ENCODE measurements at places on chromosomes 1 and 21.

DNA sequence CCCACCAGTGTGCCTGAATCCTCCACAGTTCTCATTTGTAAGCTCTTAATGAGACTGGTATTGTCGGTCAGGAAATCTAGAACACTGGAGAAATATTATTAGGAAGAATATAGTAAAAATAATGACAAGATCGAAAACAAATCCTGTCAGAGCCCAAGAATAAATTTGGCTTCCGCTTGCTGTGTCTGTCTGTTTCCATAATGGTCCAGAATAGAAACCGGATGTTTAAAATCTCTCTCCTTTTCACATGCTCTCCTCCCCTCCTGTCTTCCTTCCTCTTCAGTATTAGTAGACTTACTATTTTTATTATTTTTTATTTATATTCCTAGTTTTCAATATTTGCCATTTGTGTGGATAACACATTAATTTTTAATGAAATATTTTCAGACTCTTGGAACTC, 187.7 kb downstream of the SDCCAG8 start:
- DNase-seq, result no peak

- no peak for DNase-seq
Measured at GRCh38 chr1:34869760-34870159, 10.2 kb upstream of the SMIM12 start.

DNA sequence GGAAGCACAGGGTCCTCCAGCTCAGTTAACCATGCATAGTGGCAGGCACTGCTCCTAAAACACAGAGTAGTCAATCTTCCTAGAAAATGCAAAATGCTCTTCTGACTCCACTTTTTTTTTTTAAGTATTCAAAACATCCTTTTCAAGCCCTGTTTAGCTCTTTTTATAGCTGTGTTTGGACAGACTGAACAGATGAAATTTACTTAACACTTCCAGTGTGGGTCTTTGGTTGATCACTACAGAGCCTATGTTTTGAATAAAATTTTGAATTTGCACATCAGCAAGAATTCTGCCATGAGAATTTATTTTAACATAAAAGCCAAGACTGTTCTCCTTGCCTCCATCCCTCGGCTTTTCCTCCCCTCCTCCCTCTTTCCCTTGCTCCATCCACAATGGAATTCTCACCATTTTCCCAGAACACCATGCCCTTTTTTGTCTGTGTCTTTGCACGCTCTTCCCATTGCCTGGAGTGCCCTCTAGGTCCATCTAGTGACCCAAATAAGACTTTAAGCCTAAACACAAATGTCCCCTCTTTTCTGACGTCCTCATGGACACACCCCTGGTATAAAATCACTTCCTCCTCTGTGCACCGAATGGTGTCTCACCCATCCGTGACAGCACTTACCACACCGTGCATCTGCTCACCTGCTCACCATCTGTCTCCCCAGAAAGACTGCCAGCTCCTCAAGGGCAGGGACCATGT, 24.0 kb upstream of the CPT2 start:
- no peak for DNase-seq

DNA sequence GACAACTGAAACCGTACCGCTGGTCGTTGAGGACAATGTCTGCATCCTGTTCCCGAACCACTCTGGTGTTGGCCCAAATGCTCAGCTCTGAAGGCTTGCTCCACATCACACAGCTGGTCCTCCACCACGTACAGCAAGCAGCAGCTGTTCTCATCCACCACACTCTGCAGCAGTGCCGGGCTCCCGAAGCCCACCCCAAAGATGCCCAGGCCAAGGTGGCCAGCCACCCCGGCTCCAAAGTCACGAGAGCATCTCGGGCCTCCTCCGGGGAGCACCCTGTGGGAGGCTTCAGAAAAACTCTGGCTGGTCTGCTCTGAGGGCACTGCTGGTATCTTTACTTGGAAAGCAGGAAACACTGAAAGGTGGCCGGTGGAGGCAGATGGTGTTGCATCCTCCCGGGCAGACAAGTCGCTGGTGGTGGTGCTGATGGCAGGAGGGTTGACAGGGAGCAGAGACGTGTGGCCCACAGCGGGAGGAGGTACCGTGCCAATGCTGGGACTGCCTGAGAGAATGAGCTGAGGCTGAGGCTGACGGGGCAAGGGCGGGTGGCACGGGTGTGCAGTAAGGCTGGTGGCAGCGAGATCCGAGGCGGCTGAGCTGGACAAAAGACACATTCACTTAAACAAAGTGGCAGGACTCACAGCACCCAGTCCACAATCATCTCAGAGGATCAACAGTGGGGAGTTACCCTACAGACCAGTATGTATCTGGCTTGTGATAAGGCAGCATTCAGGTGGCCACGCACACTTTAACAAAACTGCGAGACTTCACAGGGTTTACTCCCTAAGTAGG, 6.5 kb upstream of the CCDC27 start:
- DNase-seq, result no peak

- DNase-seq, result no peak
Measured at GRCh38 chr21:39456665-39457064, 4.9 kb downstream of the SH3BGR start.

DNA sequence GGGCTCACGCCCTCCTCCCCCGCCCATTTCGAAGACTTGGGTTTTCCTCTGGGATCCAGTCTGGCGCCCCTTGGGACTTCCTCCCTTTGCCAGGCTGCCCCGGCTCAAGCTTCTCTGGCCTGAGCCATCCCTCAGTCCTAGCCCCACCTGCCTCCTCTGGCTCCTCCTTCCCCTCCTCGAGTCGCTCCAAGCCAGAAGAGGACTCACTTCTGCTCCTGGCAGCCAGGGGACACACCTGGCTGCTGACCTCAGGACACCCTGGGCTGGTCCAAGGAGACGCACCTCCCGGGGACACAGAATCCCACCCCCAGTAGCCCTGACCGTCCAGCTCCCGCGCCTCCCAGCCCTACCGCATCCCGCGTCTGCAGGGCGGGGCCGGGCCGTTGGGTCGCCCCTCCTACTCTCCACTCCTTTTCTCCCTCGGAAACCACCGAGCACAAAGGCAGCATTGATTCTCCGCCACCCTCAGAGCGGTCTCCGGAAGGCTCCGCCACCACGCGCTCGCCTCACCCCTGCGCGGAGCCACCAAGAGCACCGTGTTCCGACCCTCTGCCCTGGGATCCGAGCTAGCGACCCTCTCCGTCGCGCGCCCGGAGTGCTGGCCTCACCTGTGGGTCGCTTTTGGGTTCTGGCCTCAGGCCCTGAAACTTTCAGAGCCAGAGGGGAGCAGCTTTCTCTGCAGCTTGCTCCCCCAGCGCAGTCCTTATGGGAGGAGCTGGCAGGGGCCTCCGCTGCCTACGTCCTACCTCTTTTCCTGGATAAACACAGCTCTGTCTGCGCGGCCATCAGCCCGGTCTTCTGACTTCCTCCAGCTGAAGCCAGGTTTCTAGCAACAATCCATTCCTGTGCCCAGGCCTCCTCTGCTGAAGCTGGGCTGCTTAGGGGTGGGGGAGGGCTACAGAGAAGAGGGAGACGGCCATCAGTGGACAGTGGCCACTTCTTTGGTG, at the start of gene C2CD4D:
C2CD4D (minus strand) TSS at position 364 of the 947 bp plus-strand sequence. CDS start 831 bp downstream, outside the sequence.
- DNase-seq, result peak; percentile 80

- DNase-seq, result no peak
Measured at GRCh38 chr1:113940365-113941244, 11.5 kb downstream of the HIPK1 start.

GRCh38 chr1:212353181-212353580, 61.5 kb downstream of the PACC1 start:
- DNase-seq, result no peak

DNA sequence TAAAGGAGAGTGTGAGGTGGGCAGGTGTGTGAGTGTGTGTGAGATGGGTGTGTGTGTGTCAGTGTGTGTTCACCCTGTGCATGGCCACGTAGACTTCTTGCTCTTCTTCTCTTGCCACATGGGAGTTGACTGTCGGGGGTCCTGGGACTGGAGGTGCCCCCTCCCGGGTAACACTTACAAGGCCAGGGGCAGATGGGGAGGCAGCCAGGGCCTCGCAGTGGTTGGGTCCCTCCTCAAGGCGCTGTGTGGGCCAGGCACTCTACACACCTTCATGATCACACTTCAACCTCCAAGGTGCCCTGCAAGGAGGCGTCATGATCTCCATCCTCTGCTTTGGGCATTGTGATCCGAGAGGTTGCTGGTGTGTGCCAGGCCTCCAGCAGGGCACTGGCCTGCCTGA, 2.3 kb downstream of the PLA2G2F start:
- DNase-seq, result no peak

DNA sequence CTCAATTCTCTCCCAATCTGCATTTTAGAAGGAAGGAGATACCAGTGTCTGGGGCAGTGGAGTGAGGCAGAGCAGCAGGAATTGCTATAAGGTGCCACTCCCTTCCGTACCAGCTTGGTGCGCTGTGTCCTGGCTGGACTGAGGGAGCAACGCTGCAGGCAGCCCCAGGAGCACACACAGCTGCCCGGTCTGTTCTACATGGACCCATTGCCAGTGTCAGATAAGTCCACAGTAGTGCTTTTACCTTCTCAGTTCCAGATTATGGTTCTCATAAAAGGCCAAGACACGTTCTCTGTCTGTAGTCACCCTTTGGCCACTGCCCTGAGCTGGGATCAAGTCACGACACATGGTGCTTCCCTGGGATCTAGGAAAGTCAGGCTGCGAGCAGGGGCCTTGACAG, 44.1 kb upstream of the BARHL2 start:
- DNase-seq, result no peak

- DNase-seq, result no peak
Measured at GRCh38 chr1:26119892-26120608, 8.4 kb downstream of the PDIK1L start.

DNA sequence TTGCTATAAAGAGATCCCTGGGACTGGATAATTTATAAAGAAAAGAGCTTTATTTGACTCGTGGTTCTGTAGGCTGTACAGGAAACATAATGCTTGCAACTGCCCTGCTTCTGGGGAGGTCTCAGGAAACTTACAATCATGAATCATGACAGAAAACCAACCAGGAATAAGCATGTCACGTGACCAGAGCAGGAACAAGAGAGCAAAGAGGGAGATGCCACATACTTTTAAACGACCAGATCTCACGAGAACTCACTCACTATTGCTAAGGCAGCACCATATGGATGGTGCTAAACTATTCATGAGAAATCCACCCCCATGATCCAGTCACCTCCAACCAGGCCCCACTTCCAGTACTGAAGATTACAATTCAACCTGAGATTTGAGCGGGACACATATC, 49.8 kb upstream of the RCC1 start:
- DNase-seq, result no peak

DNA sequence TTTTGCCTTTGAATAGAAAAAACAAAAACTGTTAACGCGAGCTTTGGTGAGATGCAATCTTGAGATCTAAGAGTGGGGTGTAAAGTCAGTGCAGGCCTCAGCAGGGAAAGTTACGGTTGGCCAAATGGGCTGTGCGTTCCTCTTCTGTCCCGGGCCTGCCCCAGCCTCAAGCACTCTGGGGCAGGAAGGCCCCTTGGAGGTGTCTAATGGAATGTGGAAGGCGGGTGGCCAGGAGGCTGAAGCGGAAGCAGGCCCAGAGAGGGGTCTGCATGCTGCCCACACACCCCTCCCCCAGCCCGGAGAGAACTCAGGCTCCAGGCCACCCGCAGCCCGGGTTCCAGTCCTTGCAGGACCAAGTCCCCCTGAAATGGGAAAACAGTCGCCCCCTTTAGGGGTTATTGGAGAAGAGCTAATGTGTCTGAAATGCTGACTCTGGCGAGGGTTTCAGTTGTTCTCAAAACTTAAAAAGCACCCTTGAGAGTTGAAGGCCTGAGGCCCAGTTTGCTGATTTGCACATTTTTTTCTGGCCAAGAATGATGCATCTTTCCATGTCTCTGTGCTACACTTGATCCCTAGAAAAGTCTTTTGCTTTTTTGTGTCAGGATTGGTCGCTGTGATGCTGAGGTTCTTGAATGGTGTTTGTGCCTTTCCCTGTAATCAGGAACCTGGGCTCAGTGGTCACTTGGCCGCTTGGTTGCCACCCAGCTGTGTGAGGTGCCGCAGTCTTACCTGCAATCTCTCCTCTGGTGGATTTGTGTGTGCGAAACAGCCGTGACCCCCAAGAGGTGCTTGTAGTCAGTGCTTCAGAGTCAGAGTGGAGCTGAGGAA, 2.0 kb downstream of the COL18A1 start:
- no peak for DNase-seq

DNA sequence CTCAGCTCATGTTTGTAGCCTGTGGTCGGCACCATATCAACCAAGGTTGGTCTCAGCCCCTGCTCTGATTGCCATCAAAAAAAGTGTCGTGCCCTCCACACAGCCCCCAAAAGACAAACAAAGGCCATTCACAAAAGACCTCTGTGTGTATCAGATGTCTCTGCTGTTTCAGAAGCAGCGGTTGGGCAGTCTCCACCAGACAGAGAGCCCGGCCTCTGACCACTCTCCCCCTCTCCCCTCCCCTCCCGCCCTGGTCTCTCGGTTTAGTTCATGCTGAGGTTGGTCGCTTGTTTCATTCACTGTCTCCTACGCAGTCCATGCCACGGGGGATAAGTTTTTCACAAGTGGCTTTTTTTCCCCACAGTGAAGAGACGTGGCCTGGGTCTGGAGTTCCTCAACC, 27.1 kb downstream of the ACTA1 start:
- peak; percentile 72 for DNase-seq

- DNase-seq, result no peak
Measured at GRCh38 chr1:177246710-177247580, 76.2 kb downstream of the BRINP2 start.

DNA sequence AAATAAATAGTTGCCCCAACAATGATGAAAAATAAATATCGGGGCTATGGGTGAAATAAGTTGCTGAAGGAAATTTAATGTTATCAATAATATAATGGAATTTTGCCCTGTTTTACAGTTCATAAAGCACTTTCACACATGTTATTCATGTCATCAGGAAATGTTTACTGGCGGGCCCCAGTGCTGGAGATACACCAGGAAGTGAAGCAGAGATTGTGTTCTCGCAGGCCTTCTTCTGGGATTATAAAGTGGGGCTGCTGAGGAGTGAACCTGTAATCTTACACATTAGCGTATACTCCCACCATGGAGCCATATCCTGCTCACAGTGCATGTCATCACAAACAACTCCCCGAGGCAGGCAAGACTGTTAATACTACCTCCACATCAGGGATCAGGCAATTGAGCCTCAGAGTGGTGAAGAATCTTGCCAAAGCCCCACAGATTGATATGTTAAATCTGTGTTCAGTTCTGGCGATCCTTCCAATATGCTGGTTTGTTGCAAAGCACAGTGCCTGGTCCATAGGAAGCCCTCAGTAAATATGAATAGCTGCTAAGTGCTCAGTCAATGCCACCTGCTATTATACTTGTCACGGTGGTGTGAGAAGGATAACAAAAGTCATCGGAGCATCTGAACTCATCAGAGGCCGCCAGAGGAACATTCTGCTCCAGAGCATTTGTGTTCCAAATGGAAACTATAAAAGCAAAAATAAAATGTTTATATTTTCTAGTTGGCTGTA, 104.4 kb upstream of the UBE2U start:
- no peak for DNase-seq
